ENCODE measurements at places on chromosomes 2 and 18.

DNA sequence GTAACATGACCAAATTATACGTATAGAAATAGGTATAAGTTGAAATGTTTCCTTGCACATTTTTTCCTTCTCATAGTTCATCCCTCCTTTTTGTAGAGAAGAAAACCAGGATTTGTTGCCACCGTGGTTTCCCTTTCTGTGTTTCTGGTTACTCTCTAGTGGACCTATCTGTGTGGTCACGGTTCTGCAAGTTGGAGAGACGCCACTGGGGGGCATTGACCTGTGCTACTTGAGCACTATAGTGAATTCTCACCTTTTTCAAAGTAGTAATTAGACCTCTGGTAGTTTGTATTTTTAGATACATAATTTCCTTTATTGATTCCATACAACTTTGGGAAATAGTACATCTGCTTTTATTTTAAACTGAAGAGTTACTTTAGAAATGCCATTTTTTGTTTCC is 444.8 kb downstream of the PTPRM start:
- no peaks in the 10 kb centered on the region for H3K27me3 ChIP-seq
- no peaks in the 10 kb centered on the region for H3K36me3 ChIP-seq
- DNase-seq = no peak
- H3K27ac ChIP-seq = no peak overlapping the region
- H3K4me1 ChIP-seq = peaks cover 10% of the 10 kb centered on the region
- H3K4me3 ChIP-seq = no peak overlapping the region

DNA sequence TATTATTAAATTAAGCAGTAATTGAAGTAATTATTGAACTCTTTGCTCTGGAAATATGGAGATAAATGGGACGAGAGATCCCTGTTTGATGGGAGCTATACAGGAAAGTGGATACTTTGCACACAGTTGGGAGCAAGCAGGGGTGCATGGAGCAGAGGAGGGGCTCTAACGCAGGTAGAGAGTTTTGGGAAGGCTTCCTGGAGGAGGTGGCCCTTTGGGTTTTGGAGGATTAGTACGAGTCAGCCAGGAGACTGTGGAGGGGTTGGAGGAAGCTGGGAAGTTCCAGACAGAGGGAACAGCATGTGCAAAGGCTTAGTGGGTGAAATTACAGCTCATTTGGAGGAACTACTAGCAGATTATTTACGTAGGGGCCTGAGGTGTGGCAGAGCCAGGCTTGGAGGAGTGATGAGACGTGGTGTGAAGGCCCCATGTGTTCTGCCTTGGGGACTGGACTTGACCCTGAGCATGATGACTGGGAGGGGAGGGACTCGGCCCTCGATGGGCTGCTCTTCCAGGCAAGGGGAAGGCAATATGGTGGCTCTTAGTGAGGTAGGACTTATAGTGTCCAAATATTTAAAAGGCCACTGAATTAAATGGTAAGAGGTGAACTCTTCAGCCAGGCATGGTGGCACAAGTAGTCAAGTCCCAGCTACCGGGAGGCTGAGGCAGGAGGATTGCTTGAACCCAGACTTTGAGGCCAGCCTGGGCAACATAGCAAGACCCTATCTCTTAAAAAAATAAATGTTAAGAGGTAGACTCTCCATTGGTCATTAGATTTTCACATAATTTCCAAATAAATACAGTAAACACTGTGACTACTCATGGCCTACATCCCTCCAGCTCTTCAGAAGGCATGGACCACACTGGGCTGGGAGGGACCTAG is 30.2 kb downstream of the GREB1 start:
- no peak overlapping the region for H3K27ac ChIP-seq
- H3K36me3 ChIP-seq = no peaks in the 10 kb centered on the region
- no peak overlapping the region for H3K4me3 ChIP-seq

DNA sequence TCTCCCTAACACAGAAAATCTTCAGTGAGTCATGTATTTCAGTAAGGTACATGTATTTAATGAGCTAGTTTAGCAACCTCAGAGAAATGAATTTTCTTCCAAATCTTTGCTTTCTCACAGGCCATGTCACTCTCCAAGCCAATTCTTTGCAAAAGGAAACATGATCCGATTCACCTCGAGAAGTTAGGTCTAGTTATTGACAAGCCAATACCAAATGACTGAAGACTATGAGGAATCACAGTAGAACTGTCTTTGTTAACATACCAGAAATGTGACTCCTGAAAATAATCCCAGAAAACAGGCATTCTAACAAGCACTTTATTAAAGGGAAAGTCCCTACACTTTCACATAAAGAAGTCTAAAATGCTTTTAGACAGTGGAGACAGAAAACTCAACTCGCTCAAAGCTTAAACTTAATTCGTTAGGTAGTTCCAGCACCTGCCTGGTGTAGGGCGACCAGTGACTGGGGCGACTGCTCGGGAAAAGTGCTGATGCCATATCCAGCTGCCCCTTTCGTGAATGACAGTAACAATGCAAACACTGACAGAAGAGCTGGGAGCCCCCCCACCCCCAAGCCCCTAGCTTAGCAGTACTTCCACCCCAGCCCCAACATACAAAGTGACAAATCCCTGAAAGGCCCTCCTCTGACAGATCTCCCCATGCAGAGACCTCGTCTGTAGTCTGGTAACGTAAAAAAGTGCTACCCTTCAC is 1.8 kb downstream of the MEMO1 start:
- no peak for DNase-seq
- H3K36me3 ChIP-seq = no peaks in the 10 kb centered on the region
- peak overlapping the region; percentile 75 for H3K4me3 ChIP-seq
- H3K27ac ChIP-seq = peak overlapping the region; percentile 84
- H3K27me3 ChIP-seq = no peaks in the 10 kb centered on the region

- H3K36me3 ChIP-seq = no peaks in the 10 kb centered on the region
- no peak overlapping the region for H3K27ac ChIP-seq
- H3K4me1 ChIP-seq = no peaks in the 10 kb centered on the region
- DNase-seq = no peak
- no peak overlapping the region for H3K4me3 ChIP-seq
These were observed 86.5 kb upstream of the ACAA2 start for GRCh38 chr18:49899657-49900330.

DNA sequence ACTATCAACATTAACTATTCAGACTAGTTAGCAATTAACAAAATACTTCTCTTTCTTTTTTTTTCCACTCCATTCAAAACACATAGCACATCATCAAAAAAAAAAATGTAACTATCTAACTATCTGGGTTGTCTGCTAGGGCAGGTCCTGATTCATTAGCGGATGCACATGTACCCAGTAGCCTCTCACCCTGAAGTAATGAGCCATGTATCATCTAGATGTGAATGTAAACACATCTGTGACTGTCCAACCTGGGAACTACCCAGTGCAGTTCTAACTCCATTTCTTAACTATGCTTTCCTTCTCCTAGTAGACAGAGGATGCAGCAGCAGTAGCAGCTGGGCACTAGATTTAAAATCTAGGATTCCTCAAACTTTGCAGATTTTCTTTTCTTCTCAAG is 183.1 kb upstream of the PIK3C3 start:
- no peak for DNase-seq
- no peak overlapping the region for H3K4me3 ChIP-seq
- no peaks in the 10 kb centered on the region for H3K27me3 ChIP-seq
- no peak overlapping the region for H3K27ac ChIP-seq

- no peak overlapping the region for H3K4me3 ChIP-seq
- DNase-seq = no peak
- no peaks in the 10 kb centered on the region for H3K4me1 ChIP-seq
- no peak overlapping the region for H3K27ac ChIP-seq
These were observed 175.9 kb upstream of the ITGA4 start for GRCh38 chr2:181281206-181281832.

GRCh38 chr2:47360927-47361326 is 42.0 kb upstream of the MSH2 start:
- H3K4me3 ChIP-seq = no peak overlapping the region
- H3K27me3 ChIP-seq = no peaks in the 10 kb centered on the region
- H3K4me1 ChIP-seq = no peaks in the 10 kb centered on the region
- no peak overlapping the region for H3K27ac ChIP-seq

DNA sequence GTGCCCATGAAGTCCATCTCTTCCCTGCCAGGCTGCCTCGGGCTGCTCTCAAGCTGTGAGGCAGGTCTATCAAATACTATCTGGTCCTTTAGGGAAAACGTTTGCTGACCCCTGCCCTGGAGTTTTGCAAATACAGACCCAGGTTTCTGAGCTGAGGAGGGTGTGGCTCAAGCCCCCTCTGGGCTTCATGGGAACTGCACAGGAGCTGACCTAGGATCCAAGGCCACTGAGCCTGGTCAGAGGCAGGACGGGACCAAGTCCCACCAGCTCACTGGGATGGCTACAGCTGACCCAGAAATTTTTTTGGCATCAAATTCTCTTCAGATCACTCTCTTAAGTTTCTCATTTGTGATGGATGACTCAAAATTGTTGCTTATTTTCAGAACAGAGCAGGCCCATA is 14.1 kb downstream of the ZNF516 start:
- H3K36me3 ChIP-seq = no peaks in the 10 kb centered on the region
- no peaks in the 10 kb centered on the region for H3K4me1 ChIP-seq
- no peaks in the 10 kb centered on the region for H3K27me3 ChIP-seq
- DNase-seq = no peak

GRCh38 chr2:25473131-25473530 is 131.4 kb upstream of the DNMT3A start:
- H3K36me3 ChIP-seq = no peaks in the 10 kb centered on the region
- no peak overlapping the region for H3K4me3 ChIP-seq
- no peak overlapping the region for H3K27ac ChIP-seq

DNA sequence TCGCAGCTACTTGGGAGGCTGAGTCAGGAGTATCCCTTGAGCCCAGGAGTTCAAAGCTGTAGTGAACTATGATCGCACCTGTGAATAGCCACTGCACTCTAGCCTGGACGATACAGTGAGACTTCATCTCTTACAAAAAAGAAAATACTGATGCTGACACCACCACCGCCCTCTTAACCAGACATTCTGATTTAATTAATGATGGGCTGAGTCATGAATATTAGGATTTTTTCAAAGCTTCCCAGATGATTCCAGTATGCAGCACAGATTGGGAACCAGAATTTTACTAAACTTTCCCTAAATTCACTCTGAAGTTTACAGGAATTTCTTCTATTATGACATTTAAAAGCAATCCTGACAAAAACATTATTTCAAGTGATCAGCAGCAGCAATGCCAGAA is 130.1 kb downstream of the ERBB4 start:
- H3K36me3 ChIP-seq = no peaks in the 10 kb centered on the region
- no peak for DNase-seq
- no peaks in the 10 kb centered on the region for H3K4me1 ChIP-seq
- H3K4me3 ChIP-seq = no peak overlapping the region
- no peaks in the 10 kb centered on the region for H3K27me3 ChIP-seq
- H3K27ac ChIP-seq = no peak overlapping the region

- H3K4me1 ChIP-seq = peaks cover 30% of the 10 kb centered on the region
- no peaks in the 10 kb centered on the region for H3K36me3 ChIP-seq
- peak overlapping the region; percentile 35 for H3K4me3 ChIP-seq
- DNase-seq = no peak
- H3K27ac ChIP-seq = peak overlapping the region; percentile 92
These were observed 153.7 kb downstream of the TGIF1 start for GRCh38 chr18:3603421-3604234.

DNA sequence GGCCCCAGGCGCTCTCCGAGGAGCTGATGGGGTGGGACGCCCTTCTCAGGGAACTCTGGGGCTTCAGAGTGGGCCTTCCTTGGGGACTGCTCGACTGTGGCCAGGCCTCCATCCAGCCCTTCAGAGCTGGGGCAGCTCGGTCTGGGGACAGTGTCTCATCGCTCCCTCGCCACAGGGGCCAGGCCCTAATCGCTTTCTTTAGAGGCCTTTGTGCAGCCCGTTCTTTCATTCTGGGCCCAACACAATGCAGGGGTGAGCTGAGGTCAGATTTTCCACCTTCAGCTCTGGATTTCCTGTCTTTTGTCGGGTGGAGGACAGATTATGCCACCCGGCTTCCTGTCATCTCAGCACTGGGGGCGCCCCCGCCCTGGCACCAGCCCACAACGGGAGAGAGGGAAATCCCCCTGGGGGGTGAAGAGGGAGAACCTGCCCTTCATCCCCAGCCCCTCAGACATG is 25.2 kb downstream of the MYCN start:
- H3K4me3 ChIP-seq = no peak overlapping the region
- no peak for DNase-seq
- no peaks in the 10 kb centered on the region for H3K36me3 ChIP-seq
- H3K27me3 ChIP-seq = no peaks in the 10 kb centered on the region

DNA sequence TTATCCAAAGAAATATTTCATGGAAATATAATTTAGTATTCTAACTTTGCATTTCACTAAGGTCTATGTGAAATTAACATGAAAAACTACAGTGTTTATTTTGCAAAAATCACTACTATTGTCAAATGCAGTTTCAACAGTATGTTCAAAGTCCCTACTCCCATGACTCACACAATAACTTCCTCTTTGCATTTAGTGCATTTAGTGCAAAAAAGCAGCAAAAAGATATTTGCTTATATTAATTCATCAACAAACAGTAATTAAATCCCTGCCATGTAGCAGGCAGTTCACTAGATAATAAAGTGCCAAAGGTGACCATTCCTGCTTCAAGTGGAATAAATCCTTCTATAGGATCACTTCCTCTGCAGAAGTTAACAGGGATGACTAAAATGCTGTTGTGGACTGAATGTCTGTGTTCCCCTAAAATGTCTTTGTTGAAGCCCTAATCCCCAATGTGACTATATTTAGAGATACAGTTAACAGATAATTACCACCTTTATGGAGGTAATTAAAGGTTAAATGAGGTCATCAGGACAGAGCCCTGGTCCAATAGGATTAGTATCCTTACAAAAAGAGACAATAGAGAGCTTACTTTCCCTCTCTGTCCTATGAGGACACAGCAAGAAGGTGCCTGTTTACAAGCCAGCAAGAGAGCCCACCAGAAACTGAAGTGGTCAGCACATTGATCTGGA is 61.7 kb downstream of the STK39 start:
- no peak overlapping the region for H3K4me3 ChIP-seq
- DNase-seq = no peak
- H3K27ac ChIP-seq = no peak overlapping the region

DNA sequence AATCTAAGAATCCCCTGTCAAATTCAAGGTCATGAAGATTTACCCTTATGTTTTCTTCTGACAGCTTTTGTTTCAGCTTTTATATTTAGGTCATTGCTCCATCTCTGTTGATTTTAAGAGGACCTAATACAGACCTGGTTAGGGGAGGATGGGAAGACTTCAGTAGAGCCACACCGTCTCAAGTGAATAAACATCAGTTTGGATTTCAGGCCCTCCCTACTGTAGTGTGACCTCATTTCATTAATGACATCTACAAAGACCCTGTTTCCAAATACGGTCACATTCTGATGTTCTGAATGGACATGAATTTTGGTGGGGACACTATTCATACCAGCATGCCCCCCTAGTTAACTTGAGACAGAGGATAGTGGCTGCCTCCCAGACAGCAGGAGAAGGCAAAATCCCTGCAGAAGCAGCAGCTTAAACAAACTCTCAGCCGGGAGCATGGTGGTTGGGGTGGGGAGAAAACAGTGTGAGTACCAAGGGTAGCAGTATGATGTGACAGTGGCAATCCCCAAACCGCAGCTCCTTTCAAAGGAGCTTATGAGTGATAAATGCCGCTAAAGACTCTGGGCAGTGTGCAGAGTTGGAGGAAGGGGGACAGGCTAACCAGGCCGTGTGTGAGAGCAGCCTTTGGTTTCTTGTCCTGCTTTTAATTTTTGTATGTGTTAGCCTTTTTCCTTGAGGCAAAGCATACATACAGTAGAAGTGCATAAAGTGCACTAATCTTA is 65.9 kb upstream of the TNP1 start:
- DNase-seq = no peak
- no peaks in the 10 kb centered on the region for H3K36me3 ChIP-seq
- no peaks in the 10 kb centered on the region for H3K4me1 ChIP-seq
- H3K27ac ChIP-seq = no peak overlapping the region
- H3K27me3 ChIP-seq = no peaks in the 10 kb centered on the region
- H3K4me3 ChIP-seq = no peak overlapping the region
